ENCODE measurements at places on chromosomes 7 and 10. TPM values are rescaled to one million over a fixed set of nuclear protein-coding genes. Genes with fewer than 3 reads are reported as not detected.

GRCh38 chr10:86732771-86733170, 23.6 kb upstream of the BMPR1A start:
- DNase-seq = no peak

DNA sequence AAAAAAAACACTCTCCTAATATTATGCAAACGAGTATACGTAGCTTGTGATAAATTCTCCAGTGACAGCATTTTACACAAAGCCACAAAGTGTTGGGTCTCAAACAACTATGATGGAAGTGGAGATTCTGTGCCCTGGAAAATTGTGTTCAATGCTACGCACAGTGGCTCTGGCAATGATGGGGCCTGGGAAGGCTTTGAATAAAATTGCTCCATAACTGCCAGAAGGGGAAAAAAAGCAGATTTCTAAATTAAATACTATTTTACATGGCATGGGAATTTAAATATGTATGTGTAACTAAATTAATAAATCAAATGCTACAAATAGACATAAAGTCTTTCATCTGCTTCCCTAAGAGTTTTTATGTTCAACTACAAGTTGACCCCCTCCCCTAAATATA, 306.7 kb downstream of the GRID1 start:
- DNase-seq = no peak

GRCh38 chr10:43208147-43209073, 58.5 kb downstream of the RASGEF1A start:
- no peak for DNase-seq

DNA sequence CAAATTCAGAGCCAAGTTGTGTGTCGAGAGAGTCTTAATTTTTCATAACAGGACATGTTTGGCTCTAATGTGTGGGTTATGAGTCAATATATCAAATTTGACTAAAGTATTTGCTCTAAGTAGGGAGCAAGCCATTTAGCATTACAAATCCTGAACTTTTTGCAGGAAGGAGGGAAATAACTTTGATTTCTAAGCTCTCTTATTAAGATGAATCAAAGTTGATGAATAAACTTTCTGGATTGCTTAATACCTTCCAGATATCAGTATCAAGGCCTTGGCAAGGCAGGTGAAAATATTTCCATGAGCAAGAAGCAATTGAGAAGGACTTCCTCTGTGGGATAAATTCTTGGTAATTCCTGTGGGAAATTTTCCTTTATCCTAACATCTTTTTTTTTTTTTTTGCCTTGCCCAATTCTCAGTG, 258.8 kb downstream of the AHR start:
- DNase-seq = no peak

- DNase-seq = no peak
These were observed 41.0 kb downstream of the ATXN7L1 start for GRCh38 chr7:105835441-105835840.

PRPS1L1 gene
- total RNA-seq = not detected

CPXM2 gene
- total RNA-seq = 18.9 TPM

BEND7 gene
- total RNA-seq = 16.2 TPM
